ENCODE measurements at places on chromosomes 6 and 20.

GRCh38 chr20:47265984-47266383 is 90.5 kb downstream of the ZMYND8 start:
- no peak for DNase-seq

DNA sequence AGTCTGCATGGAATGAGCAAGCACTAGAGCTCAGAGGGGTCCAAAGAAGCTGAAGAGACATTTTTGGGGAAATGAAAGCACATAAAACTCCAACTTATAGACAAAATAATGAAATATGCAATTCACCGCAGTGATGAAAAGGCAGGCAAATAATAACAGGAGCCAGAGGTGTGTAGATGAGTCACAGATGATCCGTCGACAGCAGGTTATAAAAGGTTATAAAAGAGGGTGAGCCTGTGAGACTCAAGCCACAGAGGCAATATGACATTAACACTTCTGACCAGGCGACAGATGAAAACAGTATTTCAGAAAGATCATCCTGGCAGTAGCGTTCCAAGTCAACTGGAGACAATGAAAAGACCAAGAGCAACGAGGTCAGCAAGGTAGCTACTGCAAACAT is 35.8 kb upstream of the ANKRD60 start:
- no peak for DNase-seq

- DNase-seq, result no peak
Measured at GRCh38 chr6:168037242-168037641, 39.8 kb downstream of the KIF25 start.

- no peak for DNase-seq
Measured at GRCh38 chr6:43999628-44000027, 127.6 kb downstream of the MRPL14 start.

- no peak for DNase-seq
Measured at GRCh38 chr20:33005908-33006775, 1.4 kb upstream of the BPIFB2 start.

- DNase-seq, result no peak
Measured at GRCh38 chr20:50724112-50724725, 7.2 kb upstream of the PARD6B start.

DNA sequence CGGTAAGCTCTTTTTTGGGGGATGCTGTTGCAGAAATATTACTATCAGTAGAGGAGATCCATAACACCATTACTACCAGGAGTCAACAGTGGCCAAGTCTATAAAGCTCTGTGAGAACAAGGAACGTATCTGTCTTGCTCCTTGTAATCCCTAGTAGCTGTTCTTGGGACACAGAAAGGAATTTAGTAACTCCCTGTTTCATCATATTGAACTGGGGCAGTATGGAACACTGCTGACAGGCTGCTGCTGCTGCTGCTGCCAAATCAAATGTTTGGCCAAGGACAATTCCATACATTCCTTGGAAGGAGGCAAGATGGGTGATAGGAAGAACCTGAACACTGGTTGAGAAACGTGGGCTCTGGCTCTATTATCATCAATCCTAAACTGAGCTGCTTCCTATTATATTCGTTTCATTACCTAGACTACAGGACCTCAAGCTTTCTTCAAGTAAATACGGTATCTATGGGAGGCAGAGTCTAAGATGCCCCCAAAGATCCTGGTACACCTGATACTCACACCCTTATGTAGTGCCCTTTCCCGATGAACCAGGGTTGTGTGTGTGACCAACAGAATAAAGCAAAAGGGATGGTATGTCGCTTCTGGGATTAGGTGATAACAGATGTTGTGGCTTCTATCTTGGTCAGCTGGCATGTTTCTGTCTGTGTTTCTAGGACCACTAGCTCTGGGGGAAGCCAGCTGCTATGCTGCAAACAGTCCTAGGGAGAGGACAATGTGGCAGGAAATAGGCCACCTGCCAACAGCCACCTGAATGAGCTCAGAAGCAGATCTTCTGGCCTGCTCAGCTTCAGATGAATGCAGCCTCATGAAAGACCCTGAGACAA is 39.5 kb downstream of the ELOVL5 start:
- peak; percentile 84 for DNase-seq

DNA sequence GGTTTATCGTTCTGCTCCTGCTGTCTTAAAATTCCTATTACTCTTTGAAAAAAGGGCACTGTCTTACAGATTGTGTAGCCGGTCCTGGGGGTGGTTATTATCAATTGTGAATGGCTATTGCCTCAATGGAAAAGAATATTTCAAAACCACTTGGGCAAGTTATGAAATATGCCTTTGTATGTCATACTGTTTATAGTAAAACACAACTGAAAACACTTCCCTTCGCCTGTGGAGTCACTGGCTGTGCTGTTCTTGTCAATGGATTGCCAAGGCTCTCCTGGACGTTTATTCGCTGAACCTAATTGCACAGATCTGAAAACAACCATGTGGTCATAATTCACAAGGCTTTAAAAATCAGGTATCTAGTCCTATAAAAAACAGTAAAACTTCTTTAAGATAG is 47.8 kb upstream of the TAGAP start:
- DNase-seq, result no peak

DNA sequence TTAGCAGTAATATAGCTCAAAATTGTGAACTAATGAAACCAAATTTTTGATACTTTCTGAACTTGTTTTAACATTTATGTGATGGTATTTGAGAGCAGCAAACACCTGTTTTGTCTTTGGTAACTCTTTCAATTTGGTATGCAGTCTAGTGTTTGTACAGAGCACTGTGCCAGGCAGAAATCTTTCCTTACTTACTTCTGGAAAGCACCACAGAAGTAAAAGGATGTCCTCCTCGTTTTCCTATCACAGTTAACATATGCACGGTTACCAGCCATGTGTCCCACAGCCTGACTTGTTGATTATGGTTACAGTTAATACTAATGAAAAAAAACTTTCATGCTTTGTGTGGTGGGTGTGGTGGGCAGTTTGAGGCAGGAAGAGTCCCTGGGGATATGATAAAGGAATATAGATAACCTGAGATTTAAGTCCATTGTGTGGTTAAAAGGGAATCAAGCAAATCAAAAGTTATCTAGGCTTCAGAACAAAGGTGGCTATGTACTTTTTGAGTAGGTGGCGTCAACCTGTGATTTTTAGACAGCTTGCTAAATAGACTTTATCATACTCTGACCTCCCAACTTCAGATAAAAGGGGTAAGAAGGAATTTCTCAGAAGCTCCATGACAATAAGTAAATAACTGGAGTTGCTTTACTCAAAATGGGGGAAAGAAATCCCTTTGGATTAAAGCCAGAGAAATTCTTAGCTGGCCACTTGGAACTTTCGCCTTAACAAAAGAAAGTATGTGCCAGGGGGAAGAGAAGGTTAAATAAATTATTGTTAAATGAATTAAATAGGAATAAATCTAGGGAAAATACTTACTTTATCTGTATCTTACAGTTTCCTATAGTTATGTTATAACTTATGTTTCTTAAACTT is 20.1 kb upstream of the COL10A1 start:
- no peak for DNase-seq

- DNase-seq, result no peak
Measured at GRCh38 chr6:133001040-133001565, 186.7 kb downstream of the RPS12 start.

GRCh38 chr6:10742251-10742650 is 5.4 kb upstream of the TMEM14B start:
- DNase-seq, result no peak

DNA sequence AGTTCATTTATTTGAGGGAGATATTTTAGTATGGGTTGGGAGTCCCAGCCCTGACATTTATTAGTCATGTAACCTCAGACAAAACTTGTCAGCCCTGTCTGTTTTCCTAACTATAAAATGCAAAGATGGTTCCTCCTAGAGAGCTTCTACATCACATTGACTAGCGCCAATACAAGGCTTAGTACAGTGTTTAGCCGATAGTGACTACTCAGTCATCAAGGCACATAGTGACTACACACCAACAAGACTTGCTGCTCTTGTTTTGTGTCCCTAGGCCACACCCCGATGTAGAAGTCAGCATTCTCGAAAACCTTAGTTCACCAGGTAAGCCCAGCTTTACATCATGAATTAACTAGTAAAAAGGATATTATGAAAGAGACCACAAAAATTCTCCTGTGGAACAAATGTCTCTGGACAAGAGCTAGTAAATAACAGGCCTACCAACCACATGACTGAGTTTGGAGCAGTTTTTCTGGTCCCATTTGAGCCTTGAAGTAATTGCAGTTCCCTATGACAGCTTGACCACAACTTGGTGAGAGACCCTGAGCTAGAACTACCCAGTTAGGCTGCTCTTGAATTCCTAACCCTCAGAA is 68.8 kb downstream of the PFDN4 start:
- no peak for DNase-seq

DNA sequence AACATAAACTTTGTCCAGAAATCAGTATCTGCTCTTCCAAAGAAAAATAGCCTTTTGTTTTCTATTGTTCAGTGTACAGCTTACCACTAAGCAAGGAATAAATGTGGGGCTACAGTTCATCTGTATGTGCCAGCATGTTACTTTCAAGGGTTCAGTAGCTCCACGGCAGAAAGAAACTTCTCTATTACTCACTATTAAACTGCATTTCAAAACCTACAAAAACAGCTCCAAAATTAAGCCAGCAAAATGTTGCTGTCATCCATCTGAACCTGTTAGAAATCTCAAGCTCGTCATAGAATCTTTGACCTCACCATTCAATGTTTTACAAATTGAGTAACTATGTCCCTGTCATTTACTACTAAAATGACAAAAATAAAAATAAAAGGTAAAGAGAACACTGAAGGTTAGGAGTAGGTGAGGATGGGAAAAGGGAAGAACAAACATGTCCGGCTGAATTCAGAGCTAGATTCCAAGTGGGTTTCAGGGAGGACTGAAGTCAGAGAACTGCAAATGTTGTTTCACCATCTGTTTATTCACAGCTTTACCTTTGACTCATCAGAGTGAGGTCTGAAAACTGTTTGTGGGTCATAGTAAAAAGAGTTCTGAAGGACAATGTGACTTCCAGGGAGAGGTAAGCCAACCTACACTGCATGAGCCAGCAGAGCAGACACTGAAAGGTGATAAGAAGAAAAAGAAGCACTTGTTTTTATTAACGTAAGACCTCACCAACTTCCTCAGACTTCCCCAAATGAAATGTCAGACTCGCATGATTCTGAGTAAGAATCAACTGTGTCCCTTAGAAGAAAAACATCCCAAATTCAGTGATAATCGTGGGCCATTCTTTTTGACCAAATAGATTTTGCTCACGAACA is 62.0 kb downstream of the ATXN1 start:
- no peak for DNase-seq

DNA sequence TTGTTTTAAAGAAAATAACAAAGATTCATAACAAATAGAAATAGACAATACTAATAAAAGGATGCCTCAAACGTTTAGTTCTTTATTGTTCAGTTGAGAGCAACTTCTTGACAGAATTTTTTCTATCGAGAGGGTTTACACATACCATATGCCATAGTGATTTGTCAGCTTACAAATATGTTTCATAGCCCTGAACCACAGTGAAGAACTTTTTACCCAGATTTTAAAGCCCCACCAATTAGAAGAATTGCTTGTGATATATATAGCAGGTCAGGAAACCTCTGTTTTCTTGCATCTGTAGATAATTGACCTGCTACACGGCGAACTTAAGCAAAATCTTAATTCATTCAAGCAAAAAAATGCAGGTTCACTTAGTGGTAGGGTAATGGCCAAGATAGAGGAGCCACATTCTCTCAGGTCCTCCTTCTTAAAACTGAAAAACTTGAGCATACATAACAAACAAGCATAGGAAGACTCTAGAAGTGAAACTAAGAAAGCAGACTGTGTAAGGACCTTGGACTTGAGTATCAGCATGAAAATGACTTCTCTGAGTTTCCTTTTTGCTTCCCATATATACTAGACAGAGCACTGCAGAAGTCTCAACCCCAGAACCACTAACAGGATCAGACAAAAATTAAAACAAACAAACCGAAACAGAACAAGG is 39.5 kb downstream of the CRISP1 start:
- no peak for DNase-seq

- DNase-seq, result no peak
Measured at GRCh38 chr6:63674635-63675034, 39.0 kb downstream of the PHF3 start.

GRCh38 chr20:22688485-22688884 is 104.1 kb upstream of the FOXA2 start:
- no peak for DNase-seq

DNA sequence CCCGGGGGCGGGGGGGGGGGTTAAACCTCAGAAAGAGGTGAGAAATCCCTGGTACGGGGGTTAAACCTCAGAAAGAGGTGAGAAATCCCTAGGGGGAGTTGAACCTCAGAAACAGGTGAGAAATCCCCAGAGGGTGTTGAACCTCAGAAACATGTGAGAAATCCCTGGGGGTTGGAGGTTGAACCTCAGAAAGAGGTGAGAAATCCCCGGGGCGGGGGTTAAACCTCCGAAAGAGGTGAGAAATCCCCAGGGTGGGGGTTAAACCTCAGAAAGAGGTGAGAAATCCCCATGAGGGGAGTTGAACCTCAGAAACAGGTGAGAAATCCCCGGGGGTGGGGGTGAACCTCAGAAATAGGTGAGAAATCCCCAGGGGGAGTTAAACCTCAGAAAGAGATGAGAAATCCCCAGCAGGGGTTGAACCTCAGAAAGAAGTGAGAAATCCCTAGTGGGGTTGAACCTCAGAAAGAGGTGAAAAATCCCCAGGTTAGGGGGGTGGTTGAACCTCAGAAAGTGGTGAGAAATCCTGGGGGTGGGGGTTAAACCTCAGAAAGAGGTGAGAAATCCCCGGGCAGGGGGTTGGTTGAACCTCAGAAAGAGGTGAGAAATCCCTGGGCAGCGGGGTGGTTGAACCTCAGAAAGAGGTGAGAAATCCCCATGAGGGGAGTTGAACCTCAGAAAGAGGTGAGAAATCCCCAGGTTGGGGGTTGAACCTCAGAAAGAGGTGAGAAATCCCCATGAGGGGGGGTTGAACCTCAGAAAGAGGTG is 87.4 kb downstream of the PLG start:
- DNase-seq, result no peak

DNA sequence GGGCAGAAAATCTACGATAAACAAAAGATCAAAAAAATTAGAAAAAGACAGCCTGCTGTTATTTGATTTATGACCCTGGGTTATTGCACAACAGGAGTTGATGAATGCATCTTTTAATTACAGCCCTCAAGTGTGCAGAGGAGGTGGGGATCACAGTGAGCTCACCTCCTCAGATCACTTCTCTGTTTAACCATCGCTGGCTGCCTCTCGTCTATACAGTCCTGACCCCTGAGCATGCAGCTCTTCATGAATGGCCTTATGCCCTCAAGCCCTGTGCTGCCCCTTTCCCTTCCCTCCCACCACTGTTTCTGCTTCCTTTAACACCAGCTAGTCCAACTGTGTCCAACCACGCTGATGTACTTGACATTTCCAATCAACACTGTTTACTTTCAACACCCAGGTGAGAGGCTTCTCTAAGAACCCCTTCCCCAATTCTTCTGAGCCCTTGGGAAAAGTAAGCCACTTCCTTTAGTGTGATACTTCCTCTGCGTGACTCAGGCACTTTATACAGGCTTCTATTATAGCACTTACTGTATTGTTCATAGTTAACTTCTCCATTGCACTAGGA is 60.6 kb upstream of the RIPOR2 start:
- no peak for DNase-seq

GRCh38 chr6:39793516-39793915 is 1.3 kb downstream of the DAAM2 start:
- DNase-seq, result no peak

Measured in NCI-H524 treated with DMSO at 0.1 percent for 48 hours (cell line).